GM13977 (cell line): ENCODE measurements at places on chromosomes 11 and 22.

GRCh38 chr11:77381729-77382665 lies 80.5 kb upstream of the GDPD4 start:
- DNase-seq = no peak

GRCh38 chr11:24422376-24422775 lies 74.5 kb upstream of the LUZP2 start:
- no peak for DNase-seq

DNA sequence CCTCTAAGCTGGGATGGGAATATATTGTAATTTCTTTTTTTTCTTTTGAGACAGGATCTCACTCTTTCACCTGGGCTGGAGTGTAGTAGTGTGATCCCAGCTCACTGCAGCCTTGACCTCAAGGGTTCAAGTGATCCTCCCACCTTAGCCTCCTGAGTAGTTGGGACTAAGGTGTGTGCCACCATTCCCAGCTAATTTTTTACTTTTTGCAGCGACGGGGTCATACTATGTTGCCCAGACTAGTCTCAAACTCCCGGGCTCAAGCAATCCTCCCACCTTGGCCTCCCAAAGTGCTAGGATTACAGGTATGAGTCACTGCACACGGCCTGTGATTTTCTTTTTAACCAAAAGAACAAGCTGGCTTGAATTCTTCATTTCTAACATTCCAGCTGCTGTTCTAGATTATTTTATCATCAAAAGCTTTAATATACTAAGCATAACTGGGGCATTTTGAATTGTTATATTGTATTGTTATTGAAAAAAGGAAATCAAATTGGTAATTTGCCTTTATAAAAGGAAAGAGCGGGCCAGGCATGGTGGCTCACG lies 26.8 kb upstream of the PPP2R1B start:
- DNase-seq = no peak

- DNase-seq = no peak
Observed at GRCh38 chr11:59728913-59729312, 15.3 kb upstream of the OR10V1 start.

DNA sequence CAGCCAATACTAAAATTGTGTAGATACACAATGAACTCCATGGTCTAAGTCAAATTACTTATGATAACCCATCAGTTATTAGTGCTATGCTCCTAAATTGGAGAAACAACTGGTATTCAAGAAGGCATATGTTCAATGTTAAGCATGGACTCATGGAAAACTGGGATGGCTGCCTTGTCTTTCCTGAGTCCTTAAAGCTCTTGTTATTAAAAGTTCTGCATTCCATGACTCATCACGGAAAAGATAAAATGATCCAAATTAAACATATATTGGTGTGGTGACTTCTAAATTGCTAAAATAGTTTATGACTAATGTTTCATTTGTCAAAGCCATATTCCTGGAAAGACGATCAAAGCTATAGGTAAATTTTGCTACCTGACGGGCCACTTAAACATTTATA lies 9.4 kb upstream of the EI24 start:
- DNase-seq = no peak

- DNase-seq = peak; percentile 88
Observed at GRCh38 chr22:38467904-38468442, at the start of gene KDELR3. Gene KDELR3 (plus strand): TSS chr22:38468096. CDS start chr22:38468234, 138 bp downstream.

- DNase-seq = no peak
Observed at GRCh38 chr11:5929571-5930368, 12.3 kb upstream of the OR56A3 start.

DNA sequence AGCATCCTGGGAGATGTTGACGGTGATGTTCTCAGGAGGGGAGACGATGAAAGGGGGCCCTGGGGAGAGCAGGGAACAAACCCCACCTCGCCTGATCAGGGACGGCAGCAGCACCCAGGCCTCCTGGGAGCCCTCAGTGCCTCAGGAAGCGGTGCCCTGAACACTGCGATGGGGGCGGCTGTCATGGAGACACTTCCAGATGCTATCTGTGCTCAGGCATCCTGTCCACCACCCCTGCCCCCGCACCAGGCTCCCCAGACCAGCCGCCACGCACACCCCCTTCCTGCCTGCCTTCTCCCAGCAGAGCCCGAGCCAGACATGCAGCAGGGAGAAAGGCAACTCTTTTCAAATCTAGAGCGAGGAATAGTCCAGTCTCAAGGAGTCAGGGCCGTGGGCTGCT lies 20.6 kb downstream of the IGSF9B start:
- no peak for DNase-seq

DNA sequence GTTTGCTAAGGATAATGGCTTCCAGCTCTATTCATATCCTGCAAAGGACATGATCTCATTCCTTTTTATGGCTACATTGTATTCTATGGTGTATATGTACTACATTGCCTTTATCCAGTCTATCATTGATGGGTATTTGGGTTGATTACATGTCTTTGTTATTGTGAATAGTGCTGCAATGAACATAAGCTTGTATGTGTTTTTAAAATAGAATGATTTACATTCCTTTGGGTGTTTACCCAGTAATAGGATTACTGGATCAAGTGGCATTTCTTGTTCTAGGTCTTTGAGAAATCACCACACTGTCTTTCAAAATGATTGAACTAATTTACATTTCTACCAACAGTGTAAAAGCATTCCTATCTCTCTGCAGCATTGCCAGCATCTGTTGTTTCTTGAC lies 6.0 kb upstream of the MS4A6E start:
- DNase-seq = no peak

DNA sequence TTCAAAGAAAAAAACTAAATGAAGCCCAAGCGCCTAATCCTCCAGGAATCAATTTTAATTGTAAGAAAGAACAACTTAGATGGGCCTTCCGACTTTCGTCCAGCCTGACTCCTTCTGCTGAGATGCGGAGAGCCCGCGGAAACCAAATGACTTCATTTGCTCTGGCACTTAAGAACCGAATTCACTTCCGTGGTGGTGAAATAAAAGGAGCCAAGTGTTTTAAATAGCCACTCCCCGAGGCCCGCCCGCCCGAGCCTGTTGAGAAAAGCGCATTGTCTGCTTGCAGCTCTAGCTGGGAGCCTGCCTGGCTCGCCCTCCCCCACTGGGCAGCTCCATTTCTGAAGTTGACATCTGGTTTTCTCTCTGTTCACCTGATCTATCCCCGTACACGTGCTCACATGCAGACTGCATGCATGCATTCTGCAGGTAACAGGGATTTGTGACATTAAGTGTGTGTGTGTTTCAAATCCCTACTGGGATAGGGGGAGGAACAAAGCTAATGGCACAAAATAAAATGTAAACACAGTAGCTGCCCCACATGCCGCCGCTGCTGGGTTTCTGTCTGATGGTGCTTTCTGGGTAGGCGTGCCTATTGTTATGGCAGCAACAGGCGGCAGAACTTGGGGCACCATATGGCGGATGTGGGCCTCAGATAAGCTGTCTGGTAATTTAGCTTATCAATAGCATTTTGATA lies 6.2 kb downstream of the TEAD1 start:
- no peak for DNase-seq

GRCh38 chr22:35305525-35306070 lies 5.9 kb downstream of the TOM1 start:
- no peak for DNase-seq

- no peak for DNase-seq
Observed at GRCh38 chr11:86449993-86450629, 75.4 kb downstream of the CCDC81 start.

DNA sequence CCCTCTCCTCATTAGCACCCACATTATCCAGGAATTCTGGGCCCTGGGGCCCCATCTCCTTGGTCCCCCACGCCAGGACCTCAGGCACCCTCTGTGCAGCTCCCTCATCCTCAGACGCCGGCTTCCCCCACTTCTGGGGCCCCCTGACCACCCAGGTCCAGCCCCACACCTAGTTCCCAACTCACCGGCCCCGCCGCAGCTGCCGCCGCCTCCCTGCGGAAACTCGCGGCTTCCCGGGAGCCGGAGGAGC lies at the start of gene PCSK7:
TSS of gene PCSK7 (minus strand) at position 232 of the 250 bp plus-strand sequence. CDS start 2,229 bp downstream, outside the sequence.
- no peak for DNase-seq

DNA sequence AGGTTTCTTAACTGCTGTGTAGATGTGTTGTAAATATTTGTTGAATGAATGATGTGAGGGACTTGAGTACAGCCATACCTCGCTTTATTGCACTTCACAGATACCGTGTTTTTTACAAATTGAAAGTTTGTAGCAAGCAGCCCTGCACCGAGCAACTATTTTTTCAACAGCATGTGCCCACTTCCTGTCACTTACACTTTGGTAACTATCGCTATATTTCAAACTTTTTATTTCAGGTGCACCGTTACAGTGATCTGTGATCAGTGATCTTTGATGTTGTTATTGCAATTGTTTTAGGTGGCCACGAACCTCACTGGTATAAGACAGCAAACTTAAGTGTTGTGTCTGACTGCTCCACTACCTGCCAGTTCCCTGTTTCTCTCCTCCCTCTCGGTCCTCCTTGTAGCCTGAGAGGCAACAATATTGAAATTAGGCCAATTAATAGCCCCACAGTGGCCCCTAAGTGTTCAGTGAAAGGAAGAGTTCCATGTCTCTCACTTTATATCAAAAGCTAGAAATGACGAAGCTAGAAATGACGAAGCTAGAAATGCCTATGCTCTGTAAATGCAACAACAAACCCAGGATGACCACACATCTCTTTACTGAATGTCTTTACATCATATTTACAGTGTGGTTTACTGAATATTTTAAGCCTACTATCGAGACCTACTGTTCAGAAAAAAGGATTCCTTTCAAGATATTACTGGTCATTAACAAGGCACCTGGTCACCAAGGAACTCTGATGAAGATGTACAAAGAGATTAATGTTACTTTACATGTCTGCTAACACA lies 1.0 kb downstream of the SFI1 start:
- no peak for DNase-seq

DNA sequence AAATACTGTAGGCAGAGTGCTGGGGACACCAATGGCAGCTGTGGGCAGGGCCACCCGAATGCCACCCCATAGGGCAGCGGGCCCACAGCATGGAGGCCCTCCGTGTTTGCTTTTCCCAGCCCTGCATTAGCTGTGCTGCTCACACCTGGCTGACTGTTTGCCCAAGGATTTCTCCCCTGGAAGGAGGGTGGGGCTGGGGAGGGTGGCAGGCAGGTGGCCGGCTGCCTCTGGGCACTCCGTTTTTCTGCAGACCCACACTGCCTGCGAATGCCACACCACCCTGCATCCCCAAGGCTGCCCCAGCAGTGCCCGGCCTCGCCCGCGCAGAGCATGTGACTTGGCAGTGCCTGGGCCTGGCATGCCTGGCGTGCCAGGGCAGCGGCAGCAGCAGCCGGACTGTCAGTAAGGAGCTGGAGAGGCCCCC lies 19.6 kb downstream of the DAGLA start:
- no peak for DNase-seq

DNA sequence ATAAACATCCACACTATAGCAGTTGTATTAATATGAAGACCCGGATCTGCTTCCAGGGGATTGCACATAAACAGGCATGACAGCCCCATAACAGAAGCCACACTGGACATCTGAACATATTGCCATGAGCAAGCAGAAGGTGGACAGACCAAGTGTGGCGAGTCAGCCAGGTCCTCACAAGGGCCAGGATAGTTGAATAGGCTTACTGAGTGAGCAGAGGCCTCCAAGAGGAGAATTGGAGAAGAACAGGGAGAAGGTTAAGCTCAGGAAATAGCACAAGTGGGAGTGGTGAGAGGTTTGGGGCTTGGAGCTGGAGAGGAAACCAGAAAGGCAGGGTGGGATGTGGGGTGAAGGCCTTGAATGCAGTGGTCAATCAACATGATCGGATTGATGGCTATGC lies 10.8 kb downstream of the SLC35C1 start:
- no peak for DNase-seq

- DNase-seq = no peak
Observed at GRCh38 chr11:28708075-28708474, 599.9 kb downstream of the METTL15 start.
